ENCODE measurements at places on chromosomes 7 and 10.

GRCh38 chr10:75431180-75432111, at the start of gene LRMDA:
TSS of gene LRMDA (plus strand) at chr10:75431624.
- peak; percentile 75 for DNase-seq

GRCh38 chr7:130982651-130983050, 248.6 kb upstream of the KLF14 start:
- no peak for DNase-seq

DNA sequence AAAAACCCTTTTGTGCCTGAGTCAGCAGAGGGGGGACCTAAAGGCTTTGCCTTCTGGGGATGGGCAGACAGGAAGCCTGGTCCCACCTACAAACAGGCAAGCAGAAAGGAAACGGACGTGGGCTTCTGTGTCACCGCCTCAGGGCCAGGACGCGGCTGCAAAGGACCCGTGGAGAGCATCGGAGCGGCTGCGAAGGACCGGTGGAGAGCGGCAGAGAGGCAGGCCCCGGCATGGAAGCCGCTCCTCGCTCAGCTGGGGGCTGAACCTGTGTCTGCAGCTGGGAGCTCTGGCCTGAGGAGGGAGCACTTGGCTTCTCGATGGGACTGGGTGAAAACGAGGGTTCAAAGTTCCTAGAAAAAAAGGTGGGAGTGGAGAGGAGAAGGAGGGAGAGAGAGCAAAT, 125.4 kb upstream of the PPP2R2D start:
- DNase-seq: no peak

- no peak for DNase-seq
These were observed 123.6 kb downstream of the RNLS start for GRCh38 chr10:88459530-88459929.

GRCh38 chr7:158291998-158292397, 295.6 kb downstream of the PTPRN2 start:
- no peak for DNase-seq

- DNase-seq: no peak
These were observed 13.5 kb downstream of the CRYGN start for GRCh38 chr7:151426441-151426903.

DNA sequence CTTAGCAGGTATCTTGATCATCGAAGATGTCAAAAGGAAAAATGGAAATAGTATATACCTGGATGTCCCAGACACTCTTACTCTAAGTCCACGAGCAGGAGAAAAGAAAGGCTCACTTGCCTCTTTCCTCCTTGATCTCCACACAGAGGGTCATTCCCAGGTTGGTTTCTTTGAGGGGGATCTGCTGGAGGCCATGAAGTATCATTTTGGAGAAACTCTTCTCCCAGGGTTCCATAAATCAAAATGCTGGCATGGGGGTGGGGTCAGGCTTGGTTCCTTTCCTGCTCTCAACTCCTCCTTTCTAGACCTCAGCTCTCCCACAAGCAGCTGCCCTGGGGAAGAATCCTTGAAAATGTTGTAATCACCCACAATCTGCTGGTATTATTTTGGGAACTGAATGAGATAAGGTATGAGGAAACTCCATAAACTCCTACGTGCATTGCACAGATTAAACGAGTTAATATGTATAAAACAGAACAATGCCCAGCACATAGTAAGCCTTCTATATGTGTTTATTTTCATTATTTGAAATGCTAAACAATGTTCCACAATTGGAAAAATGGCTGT, 54.4 kb downstream of the PRKCQ start:
- DNase-seq: no peak

- DNase-seq: no peak
These were observed 147.4 kb upstream of the INSYN2A start for GRCh38 chr10:127343821-127344220.

DNA sequence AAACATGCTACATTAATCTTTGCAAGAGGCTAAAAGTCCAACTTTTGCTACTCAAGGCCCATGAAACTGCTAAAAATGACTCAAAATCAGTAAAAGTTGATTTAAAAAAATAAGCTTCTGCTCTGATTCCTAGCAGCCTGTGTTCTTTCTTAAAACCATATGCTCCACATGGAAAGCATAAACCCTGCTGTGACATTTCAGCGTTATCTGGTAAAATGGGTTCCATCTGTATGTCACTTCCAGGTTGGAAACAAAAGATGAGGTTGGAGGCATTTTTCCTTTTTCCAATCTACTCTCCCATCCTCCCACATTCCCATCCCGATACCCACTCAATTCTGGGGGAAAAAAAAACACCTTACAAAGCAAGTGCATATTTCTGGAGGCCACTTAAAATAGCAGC, 439.5 kb downstream of the NEBL start:
- DNase-seq: no peak

- DNase-seq: no peak
These were observed 1.5 kb downstream of the FAM13C start for GRCh38 chr10:59360605-59361405.

- DNase-seq: no peak
These were observed 44.4 kb upstream of the TOMM7 start for GRCh38 chr7:22867003-22867402.

DNA sequence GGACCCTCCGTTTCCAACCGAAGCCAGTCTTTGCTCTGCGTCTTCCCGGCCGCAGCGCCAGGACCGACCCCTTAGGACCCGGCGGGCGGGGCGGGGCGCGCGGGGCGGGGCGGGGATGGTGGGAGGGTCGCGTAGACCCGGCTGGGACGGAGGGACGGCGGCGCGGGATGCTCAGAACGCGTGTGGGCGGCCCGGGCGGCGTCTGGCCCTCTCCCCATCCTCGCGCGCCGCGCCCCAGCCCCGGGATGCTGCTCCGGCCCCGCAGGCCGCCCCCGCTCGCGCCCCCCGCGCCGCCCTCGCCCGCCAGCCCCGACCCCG, at the start of gene UTF1:
TSS of gene UTF1 (plus strand) at position 174 of the 318 bp plus-strand sequence. CDS start at position 246, 72 bp downstream.
- DNase-seq: no peak

DNA sequence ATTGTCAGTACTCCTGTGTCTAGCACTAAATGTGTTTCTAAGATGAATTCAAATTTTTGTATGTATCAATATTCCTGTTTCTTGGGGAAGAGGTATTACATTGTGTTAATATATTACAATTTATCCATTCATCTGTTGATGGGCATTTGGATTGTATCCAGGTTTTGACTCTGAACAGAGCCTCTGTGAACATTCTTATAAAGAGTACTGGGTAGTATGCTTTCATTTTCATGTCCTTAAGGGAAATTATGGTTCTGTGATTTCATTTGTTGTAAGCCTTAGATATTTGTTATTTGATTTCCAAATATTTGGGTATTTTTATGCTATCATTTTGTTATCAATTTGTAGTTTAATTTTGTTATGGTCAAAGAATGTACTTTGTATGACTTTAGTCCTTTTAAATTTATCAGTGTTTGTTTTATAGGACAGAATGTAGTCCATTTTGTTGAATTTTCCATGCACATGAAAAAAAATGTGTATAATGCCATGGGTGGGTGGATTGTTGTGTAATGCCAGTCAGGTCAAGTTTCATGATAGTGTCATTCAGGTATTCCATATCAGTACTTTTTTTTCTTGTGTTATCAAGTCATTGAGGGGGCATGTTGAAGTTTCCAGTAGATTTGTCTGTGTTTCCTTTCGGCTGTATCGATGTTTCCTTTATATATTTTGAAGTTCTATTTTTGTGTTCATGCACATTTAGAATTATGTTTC, 38.4 kb downstream of the STAM start:
- DNase-seq: no peak

DNA sequence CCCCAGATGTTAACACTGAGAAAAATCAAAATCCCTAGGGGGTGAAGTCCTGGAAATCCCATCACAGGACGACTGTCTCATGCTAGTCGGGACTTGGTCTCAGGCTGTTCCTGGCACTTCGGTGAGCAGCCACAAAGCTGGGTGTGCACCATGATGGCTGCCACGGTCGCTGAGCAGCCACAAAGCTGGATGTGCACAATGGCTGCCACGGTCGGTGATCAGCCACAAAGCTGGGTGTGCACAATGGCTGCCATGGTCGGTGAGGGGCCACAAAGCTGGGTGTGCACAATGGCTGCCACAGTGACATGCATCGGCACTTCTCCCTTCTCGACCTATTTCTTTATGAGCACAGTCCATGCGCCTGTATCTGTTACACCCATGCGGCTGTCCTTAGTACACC, 505.1 kb downstream of the TCERG1L start:
- no peak for DNase-seq

DNA sequence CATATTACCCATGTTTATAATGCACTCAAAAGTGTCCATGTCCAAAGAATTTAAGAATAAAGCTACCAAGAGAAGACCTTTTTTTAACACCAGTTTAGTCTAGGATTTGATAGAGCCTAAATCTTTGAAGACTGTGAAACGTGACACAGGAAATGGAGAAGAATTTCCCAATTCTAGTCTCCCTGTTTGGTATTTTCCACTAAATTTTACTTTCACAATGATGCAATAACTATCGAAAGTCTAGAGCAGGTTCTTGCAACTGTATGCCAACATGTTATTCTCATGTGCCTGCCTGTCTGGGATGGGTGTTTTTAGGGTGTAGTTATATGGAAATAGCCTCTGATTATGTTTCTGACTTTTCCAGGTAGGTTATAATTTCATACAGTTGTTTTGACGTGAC, 6.9 kb upstream of the MXI1 start:
- no peak for DNase-seq

DNA sequence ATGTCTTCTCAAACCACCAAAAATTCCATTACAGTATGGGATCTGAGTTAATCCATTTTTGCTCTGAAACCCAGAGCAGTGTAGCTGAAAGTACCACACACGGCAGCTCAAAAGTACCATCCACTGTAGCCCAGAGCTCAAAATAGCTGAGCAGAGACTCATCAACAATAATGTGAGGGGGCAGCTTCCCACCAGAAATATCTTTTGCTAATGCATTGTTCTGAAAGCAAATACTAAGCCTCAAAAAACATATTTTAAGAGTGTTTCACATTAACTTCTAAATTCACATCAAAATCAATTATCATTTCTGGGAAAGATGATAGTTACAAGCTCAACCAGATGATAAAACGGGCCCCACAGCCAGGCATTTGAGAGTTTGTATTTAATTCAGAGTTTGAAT, 73.7 kb downstream of the ABLIM1 start:
- DNase-seq: no peak

GRCh38 chr10:60175441-60175971, 214.2 kb downstream of the ANK3 start:
- DNase-seq: no peak

DNA sequence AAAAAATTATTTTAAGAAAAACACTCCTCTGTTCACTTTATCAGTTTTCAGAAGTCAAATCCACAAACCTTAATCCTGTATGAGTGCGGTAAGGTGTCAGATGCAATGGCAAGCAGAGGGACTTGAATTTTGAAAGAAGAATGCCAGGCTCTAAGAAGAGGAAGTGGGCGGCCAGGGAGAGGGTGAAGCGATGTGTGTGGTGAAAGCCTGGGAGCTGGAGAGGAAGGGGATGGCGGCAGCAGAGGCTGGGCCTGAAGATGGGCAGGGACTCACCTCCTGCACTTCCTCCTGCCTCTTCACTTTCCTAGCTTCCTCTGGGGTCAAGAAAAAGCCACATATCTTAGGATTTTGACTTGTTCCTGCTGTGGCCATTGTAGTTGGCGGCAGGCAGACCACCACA, 609.6 kb downstream of the PARD3 start:
- DNase-seq: no peak

- no peak for DNase-seq
These were observed 34.8 kb upstream of the FEZF1 start for GRCh38 chr7:122339145-122339904.

DNA sequence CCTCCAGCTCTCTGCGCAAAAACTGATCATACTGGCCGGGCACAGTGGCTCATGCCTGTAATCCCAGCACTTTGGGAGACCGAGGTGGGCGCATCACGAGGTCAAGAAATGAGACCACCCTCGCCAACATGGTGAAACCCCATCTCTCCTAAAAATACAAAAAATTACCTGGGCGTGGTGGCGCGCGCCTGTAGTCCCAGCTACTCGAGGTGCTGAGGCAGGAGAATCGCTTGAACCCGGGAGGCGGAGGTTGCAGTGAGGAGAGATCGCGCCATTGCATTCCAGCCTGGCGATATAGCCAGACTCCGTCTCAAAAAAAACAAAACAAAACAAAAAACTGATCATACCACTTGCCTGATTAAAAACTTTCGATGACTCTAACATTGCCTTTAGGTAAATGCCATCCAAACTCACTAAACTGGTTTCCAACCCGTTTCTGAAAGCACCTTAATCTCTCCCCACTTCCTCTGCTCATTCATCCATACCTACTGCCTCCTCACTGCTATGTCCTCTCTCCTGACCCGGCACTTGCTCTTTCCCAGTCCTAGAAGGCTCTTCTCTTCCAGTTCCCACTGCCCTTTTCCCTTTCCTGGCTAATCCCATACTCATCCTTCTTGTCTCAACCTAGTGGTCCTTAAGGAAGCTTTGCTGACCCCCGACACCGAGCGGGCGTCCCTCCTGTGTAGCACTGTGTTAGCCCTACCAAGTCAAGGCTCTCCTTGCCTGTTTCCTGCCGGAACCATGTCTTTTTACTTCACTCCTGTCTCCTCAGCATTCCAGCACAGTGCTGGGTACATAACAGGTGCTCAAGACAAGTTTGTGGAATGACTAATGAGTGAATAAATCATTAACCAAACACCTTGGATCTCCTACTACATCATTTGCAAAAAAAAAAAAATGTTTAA, 686 bp upstream of the MIOS start:
- peak; percentile 60 for DNase-seq

- no peak for DNase-seq
These were observed 56.4 kb downstream of the MET start for GRCh38 chr7:116728413-116728812.

GRCh38 chr7:12470930-12471329, 67.3 kb upstream of the VWDE start:
- no peak for DNase-seq

- no peak for DNase-seq
These were observed 7.0 kb downstream of the CPA1 start for GRCh38 chr7:130387306-130387627.

Data from T47D (cell line).